ENCODE measurements at places on chromosomes 7 and 10.
A peak's percentile ranks its signal among the peaks of the same experiment; 100 is the strongest.

DNA sequence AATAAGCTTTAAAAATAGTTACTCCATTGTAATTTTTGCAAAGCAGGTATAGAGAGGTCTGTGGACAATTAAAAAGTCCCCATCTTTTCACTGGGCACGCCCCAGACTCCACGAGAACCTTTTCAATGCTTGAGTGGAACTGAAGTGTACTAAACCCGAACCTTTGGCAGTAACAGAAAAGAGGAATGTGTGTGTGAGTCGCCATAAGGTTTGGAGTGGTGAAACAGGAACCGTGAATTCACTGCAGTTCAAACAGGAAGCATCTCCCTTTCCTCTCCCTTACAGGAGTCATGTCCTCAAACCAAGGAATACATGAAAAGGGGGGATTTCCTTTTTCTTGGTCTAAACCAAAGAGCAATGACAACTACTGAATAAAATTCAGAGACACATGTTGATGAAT is 23.2 kb downstream of the NDUFB2 start:
- peak; percentile 45 for DNase-seq

DNA sequence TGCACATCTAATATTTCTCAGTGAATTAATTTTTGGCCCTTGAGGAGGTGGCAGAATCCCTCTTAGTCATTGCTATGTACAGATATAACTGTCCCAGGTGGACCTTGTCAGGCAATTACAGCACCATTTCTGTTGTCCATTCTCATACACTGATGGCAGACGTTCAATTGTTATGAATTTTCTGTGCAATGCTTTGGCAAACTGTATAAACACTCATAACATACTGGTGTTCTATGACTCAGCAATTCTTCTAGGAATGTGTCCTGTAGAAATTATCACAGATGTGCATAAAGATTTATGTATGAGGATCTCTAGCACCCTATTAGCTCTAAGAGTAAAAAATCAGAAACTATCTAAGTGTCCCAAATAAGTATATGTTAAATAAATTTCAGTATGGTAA is 80.8 kb downstream of the DNAJB9 start:
- no peak for DNase-seq

GRCh38 chr10:28359334-28359733 is 56.5 kb upstream of the MPP7 start:
- DNase-seq, result no peak

GRCh38 chr10:45379891-45380540 is 6.0 kb downstream of the ALOX5 start:
- peak; percentile 98 for DNase-seq
